ENCODE measurements at places on chromosomes 12 and 14. TPM values are rescaled to one million over a fixed set of nuclear protein-coding genes. Genes with fewer than 3 reads are reported as not detected.
A peak's percentile ranks its signal among the peaks of the same experiment; 100 is the strongest.

DNA sequence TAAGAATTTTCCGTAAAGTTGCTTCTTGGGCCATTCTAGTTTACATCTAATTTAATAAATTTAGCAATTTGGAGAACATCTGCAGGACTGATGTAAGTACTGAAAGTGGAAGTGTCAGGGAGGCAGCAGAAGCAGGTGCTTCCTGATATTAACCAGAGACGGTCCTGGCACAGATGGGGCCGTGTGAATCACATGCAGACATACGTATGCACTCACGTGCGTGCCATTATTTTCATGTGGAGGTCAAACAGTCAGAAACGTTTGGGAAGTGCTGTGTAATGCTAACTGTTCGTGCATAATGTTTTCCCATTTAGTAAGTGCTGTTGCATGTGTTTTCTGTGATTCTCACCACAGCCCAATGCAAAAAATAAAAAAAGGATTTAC is 87.8 kb upstream of the DYNC1H1 start:
- DNase-seq: peak; percentile 78

DNA sequence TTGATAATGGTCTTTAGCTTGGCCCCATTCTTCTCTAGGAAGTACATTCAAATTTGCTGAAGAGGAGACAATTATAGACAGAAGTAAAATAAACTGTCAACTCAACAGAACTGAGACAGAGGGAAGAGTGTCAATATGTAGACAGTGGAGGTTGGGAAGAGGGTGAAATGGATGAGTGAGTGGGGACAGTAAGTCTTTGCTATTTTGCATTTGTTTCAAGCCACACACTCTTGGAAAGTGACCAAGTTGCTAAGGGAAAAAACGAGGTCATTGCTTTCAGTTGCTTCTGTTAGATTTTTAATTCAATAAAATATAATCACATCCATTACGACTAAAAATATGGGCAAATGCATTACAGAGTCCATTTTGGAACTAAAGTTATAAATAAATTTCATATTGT is 47.8 kb downstream of the BTBD7 start:
- DNase-seq: no peak

DNA sequence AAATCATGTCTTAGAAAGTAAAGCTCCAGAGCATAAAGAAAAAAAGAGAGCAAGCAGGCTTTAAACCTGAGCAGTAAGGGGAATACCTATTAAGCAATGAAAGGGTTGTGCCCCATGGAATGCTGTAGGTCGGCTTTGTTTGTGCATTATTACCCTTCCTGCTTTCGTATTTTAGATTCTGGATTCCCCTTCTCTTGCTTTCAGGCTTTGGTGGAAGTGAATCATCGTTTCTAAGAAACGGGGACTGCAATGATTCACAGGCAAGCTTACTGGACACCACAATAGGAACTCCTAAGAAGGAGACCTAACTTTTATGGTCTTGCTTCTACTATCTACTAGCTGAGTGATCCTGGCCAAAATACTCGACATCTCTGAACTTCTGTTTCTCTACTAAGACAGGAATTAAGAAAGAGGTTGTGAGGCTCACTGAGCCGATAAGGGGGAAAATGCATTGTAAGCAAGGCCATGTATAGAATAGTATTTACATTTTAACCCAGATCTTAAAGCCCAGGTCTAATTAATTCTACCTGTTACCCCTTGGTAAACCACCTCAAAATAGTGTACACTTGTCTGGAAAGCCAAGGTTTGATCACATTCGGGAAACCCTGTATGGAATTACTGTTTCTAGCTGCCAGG is 1.2 kb upstream of the BMAL2 start:
- DNase-seq: no peak

DNA sequence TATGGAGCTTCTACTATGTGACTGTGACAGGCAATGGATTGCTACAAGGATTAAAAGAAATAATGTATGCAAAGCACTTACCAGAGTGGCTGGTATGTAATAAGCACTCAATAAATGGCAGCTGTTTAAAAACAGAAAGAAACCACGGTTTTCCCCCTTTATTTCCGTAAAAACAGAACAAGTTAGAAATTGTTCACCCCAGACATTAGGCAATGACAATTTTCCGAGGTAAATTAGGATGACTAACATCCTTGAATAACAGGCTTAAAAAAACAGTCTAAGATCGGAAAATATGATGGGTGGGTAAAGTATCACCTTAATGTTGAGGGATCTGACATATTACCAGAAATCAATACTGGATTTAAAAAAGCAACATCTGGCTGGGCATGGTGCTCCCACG is 20.9 kb upstream of the CNIH1 start:
- DNase-seq: no peak

The INSM2 gene
- not detected for total RNA-seq

The SPTB gene
- total RNA-seq: 0.14 TPM

The NPAS3 gene
- total RNA-seq: not detected

Measured in naive thymus-derived CD8-positive, alpha-beta T cell (primary cell).